ENCODE measurements at places on chromosomes 5 and 9.

DNA sequence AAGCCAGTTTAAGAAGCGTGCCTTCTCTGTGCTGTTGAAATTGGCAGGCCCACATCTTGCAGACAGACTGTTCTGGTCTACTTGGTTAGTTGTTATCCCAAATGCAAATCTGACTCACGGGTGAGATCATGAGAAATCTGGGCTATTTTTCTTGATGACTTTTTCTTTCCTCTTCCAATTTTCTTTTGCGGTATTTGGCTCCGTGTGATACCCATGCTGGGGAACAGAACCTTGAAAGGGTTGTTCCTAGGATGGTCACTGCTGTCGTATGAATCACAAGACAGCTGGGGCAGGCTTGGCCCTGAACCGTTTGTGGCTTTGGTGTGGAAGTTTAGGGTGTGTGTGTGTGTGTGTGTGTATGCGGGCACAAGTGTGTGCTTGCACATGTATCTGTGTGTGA lies 24.6 kb downstream of the PDZD2 start:
- DNase-seq: no peak

DNA sequence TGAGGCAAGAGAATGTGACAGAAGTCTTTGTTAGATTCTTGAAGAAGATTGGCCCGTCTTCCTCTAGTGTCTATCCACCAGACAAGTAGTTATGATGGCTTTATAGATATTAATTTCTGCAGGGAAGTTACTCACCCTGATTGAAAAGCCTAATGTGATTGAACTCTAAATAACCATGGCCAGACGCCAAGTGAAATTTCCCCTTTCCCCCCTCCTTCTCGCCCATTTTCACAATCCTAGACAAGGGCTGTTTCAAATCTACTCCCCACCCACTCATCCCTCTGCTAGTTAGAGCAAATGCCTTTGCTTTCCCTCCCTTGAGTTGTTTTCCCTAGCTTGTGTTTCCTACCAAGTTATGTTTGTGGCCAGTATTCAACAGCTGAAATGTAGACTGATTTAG lies 182.5 kb downstream of the TMEM167A start:
- DNase-seq: peak; percentile 44

- no peak for DNase-seq
Observed at GRCh38 chr5:13276156-13276555, 668.3 kb downstream of the DNAH5 start.

GRCh38 chr9:16918920-16919319 lies 48.5 kb upstream of the BNC2 start:
- DNase-seq: no peak

DNA sequence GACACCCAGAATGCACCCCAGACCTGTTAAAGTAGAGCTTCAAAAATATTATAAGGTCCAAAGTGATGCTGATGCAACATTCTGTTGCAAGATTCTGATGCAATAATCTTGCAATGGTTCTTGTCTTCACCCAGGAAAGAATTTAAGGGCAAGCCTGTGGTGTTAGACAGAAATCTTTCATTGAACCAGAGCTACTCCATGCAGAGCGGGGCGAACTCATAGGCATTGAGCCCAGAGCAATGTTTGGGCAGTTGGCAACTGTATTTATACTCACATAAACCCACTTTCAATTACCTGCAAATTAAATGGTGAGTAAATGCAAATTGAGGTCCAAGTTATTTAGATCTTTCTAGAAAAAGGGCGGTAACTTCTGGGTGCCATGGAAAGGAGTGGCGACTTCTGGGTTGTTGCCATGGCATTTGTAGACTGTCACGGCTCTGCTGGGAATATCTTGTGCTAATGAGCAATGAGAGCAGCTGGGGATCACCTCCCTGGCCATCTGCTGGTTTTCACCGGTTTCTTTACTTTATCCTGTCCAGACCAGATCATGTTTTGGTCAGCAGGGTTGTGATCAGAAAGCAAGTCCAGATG lies 163.4 kb downstream of the ICE1 start:
- DNase-seq: no peak

GRCh38 chr5:132459983-132460838 lies 30.4 kb downstream of the IRF1 start:
- DNase-seq: peak; percentile 83

DNA sequence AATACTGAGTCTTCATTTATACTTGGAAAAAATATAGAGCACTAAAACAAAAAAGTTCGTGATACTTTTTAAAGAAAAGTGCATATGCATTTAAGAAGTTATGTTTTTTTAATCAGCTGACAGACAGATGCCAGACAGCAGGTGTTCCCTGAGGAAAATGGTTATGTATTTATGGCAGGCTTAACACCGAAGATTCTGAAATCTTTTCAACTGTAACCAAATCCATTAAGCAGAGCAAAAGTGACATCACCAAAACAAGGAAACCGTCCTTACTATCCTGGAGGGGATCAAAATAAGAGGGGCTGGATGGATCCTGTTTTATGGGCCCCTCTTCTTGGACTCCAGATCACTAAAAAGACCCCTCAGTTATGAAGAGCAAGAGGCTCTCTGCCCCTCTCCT lies 404.9 kb upstream of the ADAMTS16 start:
- no peak for DNase-seq

DNA sequence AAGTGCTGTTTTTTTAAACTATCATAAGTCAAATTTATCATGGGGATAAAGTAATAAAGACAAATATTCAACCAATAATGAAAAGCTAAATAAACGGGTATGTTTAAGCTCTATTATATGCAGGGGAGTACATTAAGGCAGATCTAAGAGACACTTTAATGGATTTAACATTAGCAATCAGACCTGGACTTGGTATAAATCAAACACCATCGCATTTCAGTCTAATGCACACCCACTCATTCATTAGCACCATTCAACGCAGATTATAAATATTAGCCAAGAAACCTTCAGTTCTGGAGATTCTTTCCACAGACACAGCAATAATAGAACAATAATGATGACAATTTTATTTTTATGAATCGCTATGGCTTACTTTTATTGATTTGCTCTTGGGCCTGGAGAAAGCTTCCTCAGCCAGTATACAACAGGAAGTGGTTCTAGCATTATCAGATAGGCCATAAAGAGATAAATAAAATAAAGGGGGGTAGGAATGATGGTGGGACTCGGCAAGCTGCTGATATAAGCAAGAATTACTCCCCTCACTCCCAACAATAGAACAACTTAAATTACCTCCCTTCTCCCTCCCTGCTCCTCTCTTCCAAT lies 172.2 kb downstream of the PSAT1 start:
- DNase-seq: no peak

GRCh38 chr5:160165137-160166068 lies 46.2 kb upstream of the PWWP2A start:
- peak; percentile 83 for DNase-seq

GRCh38 chr5:141547488-141547887 lies 58.6 kb downstream of the PCDHGC5 start:
- DNase-seq: no peak

DNA sequence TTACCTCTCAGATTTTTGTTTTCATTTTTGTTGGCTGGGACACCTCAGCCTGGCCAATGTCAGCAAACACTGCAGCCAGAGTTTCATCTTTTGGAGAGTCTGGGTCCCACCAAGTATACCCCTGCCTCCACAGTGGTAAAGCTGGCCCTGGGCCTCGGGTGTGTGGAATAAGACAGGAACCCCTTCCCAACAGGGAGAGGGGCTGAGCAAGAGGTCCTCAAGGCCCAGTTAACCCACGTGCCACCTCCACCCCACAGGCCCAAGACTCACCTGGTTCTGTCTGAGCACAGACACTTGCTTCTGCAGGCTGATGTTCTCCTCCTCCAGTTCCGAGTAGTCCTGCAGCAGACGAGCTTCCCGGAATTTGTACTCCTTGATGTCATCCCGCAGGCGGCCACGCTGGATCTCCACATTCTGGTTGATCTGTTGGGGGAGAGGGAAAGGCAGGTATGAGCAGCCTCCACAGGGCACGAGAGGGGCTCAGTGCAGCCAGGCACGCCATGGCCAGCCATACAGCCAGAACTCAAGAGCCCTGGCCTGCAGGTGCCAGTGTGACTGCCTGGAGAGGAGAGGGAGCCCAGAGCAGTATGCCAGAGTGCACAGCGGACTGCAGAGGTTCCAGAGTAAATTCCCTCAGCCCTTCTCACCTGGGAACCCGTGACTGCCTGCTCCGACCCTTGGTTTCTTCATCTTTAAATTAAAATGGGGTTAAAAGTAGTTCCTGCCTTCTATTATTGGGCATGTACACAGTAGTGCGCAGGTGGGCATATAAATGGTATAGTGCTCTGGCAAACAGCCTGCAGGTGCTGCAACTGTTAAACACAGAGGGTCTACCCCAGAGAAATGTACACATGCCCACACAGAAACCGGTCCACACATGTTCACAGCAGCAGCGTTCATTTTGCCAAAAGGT lies 42.0 kb downstream of the BICD2 start:
- no peak for DNase-seq

GRCh38 chr9:70805949-70806348 lies 315.5 kb downstream of the TRPM3 start:
- DNase-seq: no peak

DNA sequence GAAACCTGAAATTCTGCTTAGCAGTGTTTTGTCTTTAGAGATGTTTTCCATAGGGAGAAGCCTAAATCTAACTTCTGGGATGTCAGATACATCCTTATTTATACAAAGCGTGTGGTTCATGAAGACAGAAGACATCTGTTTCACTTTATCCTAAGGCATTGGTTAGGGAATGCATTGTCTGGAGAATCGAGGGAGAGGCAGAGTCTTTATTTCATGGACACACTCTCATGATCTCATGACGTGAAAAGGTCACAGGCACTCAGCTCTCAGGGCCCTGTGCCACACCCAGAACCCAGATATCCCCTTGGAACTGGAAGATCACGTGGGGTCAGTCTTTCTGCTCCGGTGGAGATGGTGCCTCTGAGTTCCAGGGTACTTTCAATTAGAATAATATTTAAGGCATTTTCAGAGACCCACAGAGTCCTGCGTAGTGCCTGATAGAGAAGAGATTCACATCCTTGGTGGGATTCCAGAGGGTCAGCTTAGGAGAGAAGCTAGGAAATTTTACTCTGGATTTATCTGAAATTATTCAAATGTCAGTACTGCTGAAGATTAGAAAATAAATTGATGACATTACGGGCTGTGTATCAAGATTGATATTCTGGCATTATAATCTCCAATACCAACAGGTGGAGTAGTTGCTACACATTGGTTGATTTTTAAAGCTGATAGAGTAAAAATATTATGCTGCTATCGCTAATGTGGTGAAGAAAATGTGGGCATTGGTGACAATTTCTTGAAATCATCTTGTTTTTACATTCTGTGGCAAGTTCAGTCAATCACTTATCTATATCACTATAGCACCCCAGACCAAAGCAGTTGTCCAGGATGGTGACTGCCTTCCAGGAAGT lies 378.3 kb downstream of the MTRR start:
- no peak for DNase-seq

DNA sequence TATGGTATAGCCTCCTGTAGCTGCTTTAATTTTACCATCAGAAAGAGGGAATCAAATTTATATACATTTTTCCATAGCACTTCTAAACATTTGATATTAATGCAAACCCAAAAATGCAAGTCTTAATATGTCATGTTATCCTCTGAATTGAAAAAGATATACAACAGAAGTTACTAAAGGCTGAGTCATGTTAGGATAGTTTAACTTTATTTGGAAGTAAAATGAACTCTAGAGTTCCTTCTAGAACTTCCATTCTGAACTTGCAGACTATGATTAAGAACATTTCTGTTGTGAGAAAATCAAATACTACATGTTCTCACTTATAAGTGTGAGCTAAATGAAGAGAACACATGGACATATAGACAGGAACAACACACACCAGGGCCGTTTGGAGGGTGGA lies 317.3 kb upstream of the PRR16 start:
- no peak for DNase-seq

DNA sequence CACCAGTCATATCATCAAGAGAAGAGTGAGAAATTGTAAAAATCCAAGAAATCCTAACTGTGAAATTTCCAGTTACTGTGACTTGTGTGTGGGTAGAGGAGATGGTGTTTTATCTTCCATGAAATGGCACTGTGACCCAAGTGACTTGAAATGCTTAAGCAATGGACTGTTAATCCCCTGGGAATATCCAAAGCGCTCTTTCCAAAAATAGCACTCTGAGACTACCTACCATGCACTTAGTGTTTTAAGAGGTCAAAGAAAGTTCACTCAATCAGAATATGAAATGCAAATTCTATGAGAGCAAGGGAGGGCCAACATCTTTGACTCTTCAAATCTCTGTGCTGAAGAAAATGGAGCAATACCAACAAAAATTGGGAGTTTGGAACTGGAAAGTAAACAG lies 244.0 kb downstream of the GABRB2 start:
- DNase-seq: no peak

DNA sequence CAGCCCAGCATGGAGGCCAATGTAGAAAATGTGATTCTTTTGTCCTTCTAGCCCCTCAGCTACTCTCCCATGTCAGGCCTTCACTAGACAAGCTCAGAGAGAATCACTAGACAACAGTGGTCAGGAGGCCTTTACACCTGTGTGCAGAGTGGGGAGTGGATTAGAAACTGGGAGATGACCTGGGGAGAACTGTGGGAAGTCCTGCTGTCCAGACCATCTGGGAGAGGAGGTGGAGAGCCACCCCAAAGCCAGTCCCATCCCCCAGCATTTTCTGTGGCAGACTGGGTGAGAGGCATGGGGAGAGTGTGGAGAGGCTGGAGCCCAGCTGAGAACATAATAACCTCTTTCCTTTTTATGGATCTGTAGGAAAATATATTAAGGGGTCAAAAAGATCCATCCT lies 452.0 kb upstream of the DMAC1 start:
- no peak for DNase-seq

GRCh38 chr5:139369181-139369580 lies 13.9 kb downstream of the SLC23A1 start:
- no peak for DNase-seq

GRCh38 chr5:152593388-152593787 lies 188.3 kb upstream of the NMUR2 start:
- no peak for DNase-seq
